Astrocyte (in vitro differentiated cells and primary cell): ENCODE measurements at places on chromosomes 1 and 21. TPM values are rescaled to one million over a fixed set of nuclear protein-coding genes. Genes with fewer than 3 reads are reported as not detected.

- no peak for DNase-seq
- no peak overlapping the region for H3K4me3 ChIP-seq
- H3K27me3 ChIP-seq: no peaks in the 10 kb centered on the region
- no peaks in the 10 kb centered on the region for H3K4me1 ChIP-seq
- H3K36me3 ChIP-seq: no peaks in the 10 kb centered on the region
These were observed 200.4 kb upstream of the FGGY start for GRCh38 chr1:59096501-59096900.

GRCh38 chr1:46549697-46550681, 1.5 kb downstream of the KNCN start:
- H3K4me1 ChIP-seq: no peaks in the 10 kb centered on the region
- H3K27me3 ChIP-seq: peaks cover 29% of the 10 kb centered on the region
- DNase-seq: peak; percentile 13

The LCE6A gene
- total RNA-seq: not detected in 2 replicates

The HCN3 gene
- total RNA-seq: 3.4 and 3.6 TPM in 2 replicates

GRCh38 chr1:117237726-117238381, 27.1 kb upstream of the VTCN1 start:
- peaks cover 3% of the 10 kb centered on the region for H3K27me3 ChIP-seq
- no peak overlapping the region for H3K27ac ChIP-seq
- H3K36me3 ChIP-seq: no peaks in the 10 kb centered on the region
- no peak overlapping the region for H3K4me3 ChIP-seq
- peak; percentile 55 for DNase-seq
- no peaks in the 10 kb centered on the region for H3K4me1 ChIP-seq

- H3K27me3 ChIP-seq: no peaks in the 10 kb centered on the region
- H3K27ac ChIP-seq: no peak overlapping the region
- DNase-seq: no peak
- no peak overlapping the region for H3K4me3 ChIP-seq
- H3K36me3 ChIP-seq: no peaks in the 10 kb centered on the region
These were observed 1181.9 kb upstream of the PRMT6 start for GRCh38 chr1:105874621-105875020.

- no peak for DNase-seq
- peaks cover 6% of the 10 kb centered on the region for H3K4me1 ChIP-seq
- H3K36me3 ChIP-seq: no peaks in the 10 kb centered on the region
- H3K27ac ChIP-seq: no peak overlapping the region
- H3K27me3 ChIP-seq: no peaks in the 10 kb centered on the region
These were observed 36.2 kb upstream of the GADD45A start for GRCh38 chr1:67648582-67649326.

The WNT3A gene
- total RNA-seq: not detected in 2 replicates

- no peaks in the 10 kb centered on the region for H3K36me3 ChIP-seq
- H3K4me3 ChIP-seq: peak overlapping the region; percentile 54
- H3K27ac ChIP-seq: no peak overlapping the region
- no peak for DNase-seq
- H3K4me1 ChIP-seq: peaks cover 17% of the 10 kb centered on the region
- peaks cover 10% of the 10 kb centered on the region for H3K27me3 ChIP-seq
These were observed 165.4 kb upstream of the NBPF11 start for GRCh38 chr1:148317288-148317985.

GRCh38 chr1:171890131-171890530, 48.8 kb downstream of the DNM3 start:
- no peak overlapping the region for H3K27ac ChIP-seq
- no peaks in the 10 kb centered on the region for H3K27me3 ChIP-seq
- no peaks in the 10 kb centered on the region for H3K36me3 ChIP-seq
- DNase-seq: no peak

- H3K27me3 ChIP-seq: no peaks in the 10 kb centered on the region
- H3K36me3 ChIP-seq: no peaks in the 10 kb centered on the region
- peak overlapping the region; percentile 69 for H3K4me3 ChIP-seq
- H3K27ac ChIP-seq: peak overlapping the region; percentile 87
- DNase-seq: peak; percentile 82
- H3K4me1 ChIP-seq: peaks cover 22% of the 10 kb centered on the region
These were observed 830 bp downstream of the INPP5B start for GRCh38 chr1:37945743-37946702.

- H3K27me3 ChIP-seq: peaks cover 2% of the 10 kb centered on the region
- H3K27ac ChIP-seq: no peak overlapping the region
- no peak overlapping the region for H3K4me3 ChIP-seq
- no peaks in the 10 kb centered on the region for H3K36me3 ChIP-seq
These were observed 70.0 kb upstream of the PAX7 start for GRCh38 chr1:18560692-18561091.

GRCh38 chr1:6614929-6615785, 1.6 kb downstream of the PHF13 start:
- peaks cover 5% of the 10 kb centered on the region for H3K4me1 ChIP-seq
- no peak for DNase-seq
- H3K36me3 ChIP-seq: peaks cover 6% of the 10 kb centered on the region
- no peaks in the 10 kb centered on the region for H3K27me3 ChIP-seq
- peak overlapping the region; percentile 46 for H3K4me3 ChIP-seq
- no peak overlapping the region for H3K27ac ChIP-seq

The GREM2 gene
- 0.14 and 0.50 TPM in 2 replicates for total RNA-seq

DNA sequence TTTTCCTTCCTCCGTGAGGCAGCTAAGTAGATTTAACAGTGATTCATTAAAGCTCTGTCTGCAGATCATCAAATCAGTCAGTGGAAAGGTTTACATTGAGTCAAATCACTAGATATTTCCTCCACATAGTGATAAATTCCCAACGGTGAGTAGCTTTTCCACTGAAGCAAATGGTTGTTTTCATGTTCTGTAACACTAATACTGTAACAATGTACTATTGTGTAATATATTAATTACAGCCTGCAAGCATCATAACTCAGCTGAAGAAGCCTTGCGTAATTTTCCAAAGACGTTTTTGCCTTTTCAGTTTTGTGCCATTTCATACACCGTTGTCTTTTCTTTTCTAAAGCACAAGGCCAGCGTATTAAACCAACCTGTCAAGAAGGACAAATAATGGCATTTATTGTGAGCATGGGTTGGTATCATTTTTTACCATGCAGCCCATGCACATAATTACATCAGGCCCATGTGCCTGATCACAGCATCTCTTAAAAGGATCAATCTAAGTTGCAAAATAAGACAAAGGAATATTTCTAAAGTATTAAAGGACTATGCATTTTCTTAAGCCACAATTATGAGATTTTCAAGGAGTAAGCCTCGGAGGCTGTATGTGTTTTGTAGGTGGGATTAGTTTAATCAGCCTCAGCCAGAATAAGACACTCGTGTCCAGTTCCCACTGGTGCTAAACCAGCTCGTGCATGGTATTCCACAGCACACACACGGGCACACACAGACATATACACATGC, 16.7 kb upstream of the PDE9A start:
- H3K36me3 ChIP-seq: no peaks in the 10 kb centered on the region
- DNase-seq: peak; percentile 12
- H3K27me3 ChIP-seq: peaks cover 14% of the 10 kb centered on the region
- H3K4me3 ChIP-seq: no peak overlapping the region
- H3K27ac ChIP-seq: no peak overlapping the region

DNA sequence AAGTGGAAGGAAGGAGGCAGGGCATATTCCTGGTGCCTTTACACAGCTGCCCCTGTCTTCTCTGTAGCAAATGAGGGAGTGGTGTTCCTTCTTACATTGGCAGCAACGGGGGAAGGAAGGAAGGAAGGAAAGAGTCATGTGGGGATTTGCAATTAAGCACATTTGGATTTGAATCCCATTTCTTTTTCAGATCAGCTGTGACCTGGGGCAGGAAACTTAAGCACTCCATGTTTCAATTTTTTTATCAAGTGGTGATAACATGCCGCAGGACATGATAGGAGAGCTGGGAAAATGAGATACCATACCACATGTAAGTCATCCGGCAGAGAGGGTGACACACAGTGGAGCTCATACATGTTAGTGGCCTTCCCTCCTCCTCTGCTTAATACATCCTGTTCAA, 186.8 kb downstream of the APP start:
- no peaks in the 10 kb centered on the region for H3K4me1 ChIP-seq
- peaks cover 11% of the 10 kb centered on the region for H3K36me3 ChIP-seq
- H3K4me3 ChIP-seq: no peak overlapping the region
- no peak for DNase-seq

DNA sequence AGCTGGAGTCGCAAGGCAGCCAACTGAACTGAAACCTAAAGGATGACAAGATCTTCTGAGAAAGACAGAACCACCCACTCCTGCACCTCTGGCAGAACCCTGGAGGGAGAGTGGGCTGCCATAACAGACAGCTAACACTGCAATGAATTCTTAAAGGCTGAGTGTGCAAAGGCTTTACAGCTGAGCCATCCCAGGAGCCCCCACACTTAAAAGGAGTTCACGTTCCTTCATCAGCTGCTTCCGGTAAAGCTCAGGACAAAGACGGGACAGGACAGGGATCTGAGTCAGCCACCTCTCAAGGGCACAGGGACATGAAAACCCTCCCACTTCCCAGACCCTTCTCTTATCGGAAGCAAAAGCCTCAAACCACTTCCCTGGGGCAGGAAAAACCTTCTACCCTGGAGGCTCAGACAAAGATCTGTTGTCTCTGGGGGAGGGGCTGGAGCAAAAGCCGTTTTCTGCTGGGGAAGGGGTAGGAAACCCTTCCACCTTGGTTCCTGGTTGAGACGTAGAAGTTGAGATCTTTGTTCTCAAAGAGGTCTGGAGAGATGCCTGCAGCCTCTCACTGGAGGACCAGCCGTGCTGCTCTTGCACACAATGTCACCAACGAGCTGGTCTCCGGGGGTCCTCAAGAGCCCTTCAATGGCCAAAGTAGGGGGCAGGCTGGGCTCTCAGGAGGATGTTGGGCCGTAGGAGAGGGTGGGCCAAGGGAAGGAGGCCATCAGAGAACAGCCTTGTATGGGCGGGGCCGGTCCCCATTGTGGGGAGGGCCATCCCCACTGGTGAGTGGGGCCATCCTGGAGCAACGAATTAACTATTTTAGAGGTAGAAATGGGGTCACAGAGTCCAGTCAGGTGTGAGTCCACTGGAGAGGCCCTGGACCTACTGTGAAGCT, 452.4 kb downstream of the PTPRU start:
- peak; percentile 95 for DNase-seq
- H3K27me3 ChIP-seq: no peaks in the 10 kb centered on the region
- H3K27ac ChIP-seq: peak overlapping the region; percentile 85
- H3K36me3 ChIP-seq: no peaks in the 10 kb centered on the region
- peak overlapping the region; percentile 32 for H3K4me3 ChIP-seq

DNA sequence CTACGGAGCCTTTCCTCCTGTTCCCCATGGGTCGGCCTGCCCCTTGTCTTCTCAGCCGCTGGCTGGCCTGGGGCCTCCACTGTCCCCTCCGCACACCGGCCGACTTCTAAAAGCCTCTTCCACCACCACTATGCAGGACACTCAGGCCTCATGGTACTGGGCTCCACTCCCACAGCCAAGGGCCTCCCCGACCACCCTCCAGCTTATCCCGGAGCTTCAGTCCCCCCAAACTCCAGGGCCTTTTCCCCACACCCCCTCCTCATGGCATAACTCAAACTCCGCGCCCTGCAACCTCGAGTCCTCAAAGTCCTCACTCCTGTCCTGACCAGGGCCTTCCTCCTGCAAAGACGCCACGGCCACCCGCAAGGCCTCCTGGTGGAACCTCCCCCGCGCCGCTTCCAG, 2.0 kb downstream of the LRRC41 start:
- H3K36me3 ChIP-seq: peaks cover 17% of the 10 kb centered on the region
- H3K27ac ChIP-seq: peak overlapping the region; percentile 96
- H3K4me1 ChIP-seq: peaks cover 23% of the 10 kb centered on the region
- H3K4me3 ChIP-seq: peak overlapping the region; percentile 98
- DNase-seq: no peak

DNA sequence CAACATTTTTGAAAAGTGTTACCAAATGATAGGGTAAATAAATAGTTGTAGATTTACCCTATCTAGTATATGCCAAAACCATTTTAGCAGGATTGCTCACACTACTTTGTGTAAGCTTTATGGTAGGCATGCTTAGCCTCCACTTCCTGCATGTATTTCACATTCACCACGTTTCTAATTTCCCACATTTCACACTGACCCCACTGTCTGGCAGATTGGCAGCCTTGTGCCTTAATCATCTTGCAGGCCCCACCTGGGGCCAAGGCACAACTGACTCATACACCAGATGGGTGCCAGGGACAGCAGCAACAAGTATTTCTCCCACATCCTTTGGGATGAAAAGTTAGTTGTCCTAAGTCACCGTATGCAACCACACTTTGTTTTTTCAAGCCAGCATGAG, 21.2 kb upstream of the CENPF start:
- H3K27me3 ChIP-seq: no peaks in the 10 kb centered on the region
- H3K27ac ChIP-seq: peak overlapping the region; percentile 35
- no peaks in the 10 kb centered on the region for H3K36me3 ChIP-seq
- no peak overlapping the region for H3K4me3 ChIP-seq
- DNase-seq: peak; percentile 93
- peaks cover 17% of the 10 kb centered on the region for H3K4me1 ChIP-seq

GRCh38 chr1:41048540-41048939, 27.0 kb upstream of the SLFNL1 start:
- peaks cover 6% of the 10 kb centered on the region for H3K4me1 ChIP-seq
- H3K4me3 ChIP-seq: no peak overlapping the region
- H3K36me3 ChIP-seq: peaks cover 8% of the 10 kb centered on the region
- no peaks in the 10 kb centered on the region for H3K27me3 ChIP-seq
- no peak for DNase-seq

DNA sequence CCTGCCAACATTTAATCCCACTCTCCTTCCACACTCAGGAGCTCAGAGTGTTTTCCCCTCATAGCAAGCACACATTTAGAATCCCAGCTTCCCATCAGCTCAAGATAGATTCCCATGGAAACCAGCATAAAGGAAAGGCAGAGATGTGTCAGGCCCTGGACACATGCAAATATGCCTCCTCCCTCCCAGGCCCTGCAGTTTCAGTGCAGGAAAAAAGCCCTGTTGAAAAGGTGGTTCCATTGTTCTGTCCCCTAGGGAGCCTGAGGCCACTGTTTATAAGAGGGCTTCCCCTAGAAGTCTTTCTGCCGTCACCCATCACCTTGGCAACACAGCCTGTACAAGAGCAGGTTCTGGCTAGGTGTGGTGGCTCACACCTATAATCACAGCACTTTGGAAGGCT, 3.6 kb downstream of the CACNA1S start:
- no peaks in the 10 kb centered on the region for H3K4me1 ChIP-seq
- no peak overlapping the region for H3K27ac ChIP-seq
- H3K27me3 ChIP-seq: peaks cover 7% of the 10 kb centered on the region
- H3K4me3 ChIP-seq: no peak overlapping the region
- no peak for DNase-seq
- H3K36me3 ChIP-seq: no peaks in the 10 kb centered on the region

The PHTF1 gene
- total RNA-seq: 31.5 and 36.4 TPM in 2 replicates
